ENCODE measurements at places on chromosomes 2 and 18.

DNA sequence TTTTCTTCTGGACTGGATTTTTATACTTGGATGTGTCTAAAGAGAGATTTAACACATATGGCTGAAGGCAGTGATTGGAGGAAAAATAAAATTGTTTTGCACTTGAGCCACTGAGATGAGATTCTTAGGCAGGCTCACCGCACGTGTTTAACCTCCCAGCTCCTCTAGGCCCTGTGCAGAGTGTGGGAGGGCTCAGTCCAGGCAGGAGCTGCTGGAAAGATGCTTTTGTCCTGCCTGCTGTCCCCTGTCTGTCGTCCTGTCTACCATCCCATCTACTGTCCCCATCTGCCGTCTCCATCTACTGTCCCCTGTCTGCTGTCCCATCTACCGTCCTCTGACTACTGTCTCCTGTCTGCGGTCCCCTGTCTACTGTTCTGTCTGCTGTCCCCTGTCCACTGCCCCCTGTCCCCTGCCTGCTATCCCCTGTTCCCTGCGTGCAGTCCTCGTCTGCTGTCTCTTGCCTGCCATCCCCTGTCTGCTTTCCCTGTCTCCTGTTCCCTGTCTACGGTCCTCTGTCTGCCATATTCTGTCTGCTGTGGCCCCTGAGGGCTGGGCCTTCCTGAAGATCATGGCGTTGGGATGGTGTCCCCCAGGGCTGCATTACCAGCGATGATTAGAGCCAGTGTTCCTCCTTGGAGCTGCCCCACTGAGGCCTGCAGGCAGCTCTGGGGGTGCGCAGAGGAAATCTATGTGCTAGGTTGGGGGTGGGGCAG lies 43.7 kb upstream of the HS6ST1 start:
- DNase-seq: no peak

- DNase-seq: no peak
Measured at GRCh38 chr18:10291568-10291981, 162.9 kb upstream of the APCDD1 start.

DNA sequence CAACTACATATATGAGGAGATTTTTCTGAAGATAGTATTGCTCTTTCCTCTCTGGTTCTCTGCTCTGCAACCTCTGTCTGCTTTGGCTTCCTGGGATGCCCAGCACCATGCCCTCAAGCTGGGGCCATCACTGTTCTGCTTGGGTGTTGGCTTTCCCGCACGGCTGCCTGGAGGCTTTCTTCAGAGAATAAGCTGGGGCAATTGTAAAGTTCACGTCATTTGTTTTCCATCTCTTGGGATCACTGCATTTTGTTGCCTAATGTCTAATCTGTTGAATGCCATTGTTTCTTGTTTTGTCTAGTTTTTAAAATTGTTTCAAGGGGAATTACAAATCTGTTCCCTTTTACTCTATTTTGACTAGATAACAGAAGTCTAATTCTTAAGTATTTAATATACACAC lies 437.3 kb upstream of the NRP2 start:
- DNase-seq: no peak

DNA sequence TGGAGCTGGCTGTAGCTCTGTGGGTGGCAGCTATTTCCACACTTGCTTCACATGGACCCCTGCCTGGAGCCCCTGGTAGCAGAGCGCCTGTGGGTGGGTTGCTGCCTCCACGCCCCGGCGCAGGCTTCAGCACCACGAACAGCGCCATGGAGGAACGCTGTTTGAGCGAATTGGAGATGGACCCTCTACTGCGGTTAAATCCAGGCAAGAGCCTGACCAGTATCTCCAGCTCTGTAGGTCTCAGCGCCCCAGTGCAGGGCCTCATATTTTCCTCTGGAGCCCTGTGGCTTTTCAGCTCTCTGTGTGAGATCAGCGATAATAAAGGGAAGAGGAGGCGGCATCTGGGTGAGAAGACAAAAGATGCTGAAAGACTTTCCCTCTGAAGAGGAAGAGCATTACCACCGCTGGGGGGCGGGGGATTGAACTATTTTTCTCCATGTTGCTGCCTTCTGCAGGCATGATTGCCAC lies 12.0 kb downstream of the ONECUT2 start:
- DNase-seq: no peak

DNA sequence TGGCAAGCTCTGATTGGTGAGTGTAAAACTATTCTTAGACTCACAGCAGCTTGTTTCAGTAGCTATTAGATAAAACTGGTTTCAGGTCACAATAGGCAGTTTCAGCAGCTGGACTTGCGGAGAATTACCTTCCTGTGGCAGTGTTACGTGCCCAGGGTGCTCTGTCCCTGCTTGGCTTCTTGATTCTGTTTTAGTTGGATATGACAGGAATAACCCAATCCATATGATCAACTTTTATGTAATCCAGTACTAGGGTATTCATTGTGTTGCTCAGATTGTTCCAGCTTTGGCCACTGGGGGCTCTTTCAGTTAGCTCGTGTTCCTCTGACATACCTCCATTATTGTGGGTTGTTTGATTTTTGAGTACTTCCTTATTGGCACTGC lies 43.1 kb downstream of the INPP4A start:
- DNase-seq: no peak

DNA sequence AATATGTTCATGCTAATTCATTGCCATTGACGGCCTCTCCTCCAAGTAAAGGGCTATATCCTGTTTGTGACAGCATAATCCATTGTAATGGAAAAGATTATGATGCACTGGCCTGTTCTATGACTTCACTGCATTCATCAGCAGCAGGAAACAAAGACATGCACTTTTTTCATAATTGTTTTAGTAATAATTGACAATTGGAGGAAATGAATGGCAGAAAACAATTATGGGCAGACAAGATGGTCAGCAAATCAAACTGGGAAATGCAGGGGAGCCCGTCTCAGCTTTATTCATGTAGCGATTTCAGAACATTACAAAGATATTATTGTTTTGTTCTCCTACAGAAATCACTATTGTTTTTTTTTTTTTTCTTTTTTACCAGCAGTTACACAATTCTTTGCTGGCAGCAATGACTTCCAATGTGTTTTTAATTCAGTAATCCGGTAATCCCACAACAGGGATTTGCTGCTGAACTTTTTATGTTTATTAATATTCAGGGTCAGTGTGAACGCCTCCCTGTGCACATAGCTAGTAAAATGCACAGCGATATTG lies 33.8 kb upstream of the RASGRP3 start:
- no peak for DNase-seq
